GM13977 (cell line): ENCODE measurements at places on chromosomes 7 and 10.

- no peak for DNase-seq
These were observed 51.1 kb upstream of the KCNIP2 start for GRCh38 chr10:101894742-101895141.

DNA sequence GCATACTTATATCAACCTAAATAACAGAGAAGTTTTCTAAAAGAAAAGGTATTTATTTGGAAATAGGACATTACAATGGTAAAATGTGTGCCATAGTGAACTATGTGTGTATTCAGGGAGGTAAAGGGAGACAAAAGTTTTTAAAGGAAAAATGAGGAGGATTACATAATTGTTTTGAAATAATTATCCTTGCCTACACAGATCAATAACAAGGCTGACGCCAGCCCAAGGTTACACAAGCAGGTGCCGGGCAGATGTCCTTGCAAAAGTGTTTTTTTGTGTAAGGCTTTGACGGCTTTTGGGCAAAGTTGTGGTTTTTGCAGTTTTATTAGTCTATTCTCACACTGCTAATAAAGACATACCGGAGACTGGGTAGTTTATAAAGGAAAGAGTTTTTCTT, 22.7 kb upstream of the SLC35B4 start:
- no peak for DNase-seq

- DNase-seq, result peak; percentile 8
These were observed 290.6 kb downstream of the PARD3 start for GRCh38 chr10:34524369-34525091.

DNA sequence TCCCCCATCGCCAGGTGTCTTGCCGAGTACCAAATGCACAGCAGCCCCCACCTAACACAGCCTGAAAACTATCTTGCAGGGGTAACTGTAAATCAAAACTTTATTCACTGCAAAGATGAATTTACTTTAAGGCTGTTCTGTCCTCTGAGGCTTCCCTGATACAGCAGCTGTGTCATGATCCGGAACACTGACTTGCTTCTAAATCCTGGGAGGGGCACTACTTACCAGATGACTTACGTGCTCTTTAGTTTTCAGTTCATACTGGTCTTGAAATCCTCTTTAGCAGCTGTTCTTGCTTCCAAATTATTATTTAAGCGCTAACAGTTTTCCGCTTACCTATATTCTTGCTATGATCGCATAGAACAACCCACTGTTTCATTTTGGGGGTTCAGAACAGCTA, 4.9 kb downstream of the DYNC1I1 start:
- DNase-seq, result no peak

GRCh38 chr10:64959883-64960282, 1438.7 kb downstream of the REEP3 start:
- DNase-seq, result no peak

DNA sequence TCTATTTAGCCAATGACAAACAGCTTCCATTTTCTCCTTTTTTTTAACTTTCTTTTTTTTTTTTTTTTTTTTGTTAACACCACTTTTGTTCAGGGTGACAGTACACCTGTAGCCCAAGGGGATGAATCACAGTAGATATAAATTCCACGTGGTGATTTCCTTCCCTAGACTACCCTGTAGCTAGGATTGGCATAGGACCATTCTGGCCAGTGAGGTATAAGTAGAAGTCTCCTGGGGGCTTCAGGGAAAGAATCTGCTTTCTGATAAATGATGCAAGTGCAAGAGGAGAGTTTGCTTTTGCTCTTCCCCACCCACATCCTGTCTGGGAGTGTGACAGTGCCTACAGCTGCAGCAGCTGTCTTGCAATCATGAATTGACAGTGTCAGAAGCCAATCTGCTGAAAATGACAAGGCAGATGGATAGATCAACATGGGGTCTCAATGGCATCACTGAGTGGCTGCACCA, 63.2 kb upstream of the TOMM7 start:
- peak; percentile 74 for DNase-seq

DNA sequence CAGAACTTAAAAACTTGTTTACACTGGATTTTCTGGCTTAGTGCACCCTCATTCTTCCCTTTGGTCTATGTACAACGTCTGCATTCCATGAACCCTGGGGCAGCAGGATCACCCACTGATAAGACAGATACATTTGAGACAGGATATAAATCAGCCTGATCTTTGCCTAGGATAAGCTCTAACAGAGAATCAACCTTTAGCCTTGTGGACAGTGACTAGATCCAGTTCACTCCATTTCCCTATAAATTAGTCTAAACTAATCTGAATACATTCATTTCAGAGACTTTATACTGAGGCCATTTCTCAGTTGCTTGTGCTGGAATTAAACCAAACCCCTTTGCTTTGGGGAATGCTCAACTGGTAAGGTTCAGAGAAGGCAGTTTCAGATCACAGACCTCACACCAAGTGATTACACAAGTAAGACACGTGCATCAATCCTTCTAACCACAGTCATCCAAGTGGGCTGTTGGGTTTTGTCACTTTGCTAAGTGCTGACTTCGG, 639.8 kb upstream of the FZD8 start:
- no peak for DNase-seq

DNA sequence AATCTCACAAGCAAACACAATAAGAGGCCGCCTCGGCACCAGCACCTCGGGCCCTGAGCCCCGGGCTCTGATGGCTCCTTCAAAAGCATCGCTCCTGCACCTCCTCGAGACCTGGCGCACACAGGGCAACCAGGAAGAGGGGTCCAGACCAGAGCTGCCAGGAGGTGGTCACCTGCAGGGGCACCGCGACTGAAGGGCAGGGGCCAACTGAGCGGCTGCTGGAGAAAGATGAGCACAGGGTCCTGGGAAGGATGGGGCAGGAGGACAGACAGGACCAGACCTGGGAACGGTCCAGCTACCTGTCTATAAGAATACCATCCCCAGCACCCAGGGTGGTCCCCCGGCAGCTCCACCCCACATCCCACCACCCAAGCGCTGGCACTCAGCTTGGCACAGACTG, 20.8 kb downstream of the MAD1L1 start:
- no peak for DNase-seq

- no peak for DNase-seq
These were observed 259.7 kb upstream of the HABP2 start for GRCh38 chr10:113293167-113293566.
